SJSA1 (cell line): ENCODE measurements at places on chromosomes 3 and 15. TPM values are rescaled to one million over a fixed set of nuclear protein-coding genes. Genes with fewer than 3 reads are reported as not detected.

The ANKDD1A gene
- 1.3 and 3.3 TPM in 2 replicates for total RNA-seq

The TMEM158 gene
- 11.4 and 16.5 TPM in 2 replicates for total RNA-seq

GRCh38 chr3:171832989-171833388, 10.2 kb upstream of the TMEM212 start:
- DNase-seq, result no peak

The GNAI2 gene
- total RNA-seq, result 178 and 214 TPM in 2 replicates

The CELSR3 gene
- under 0.01 and 0.26 TPM in 2 replicates for total RNA-seq

- no peak for DNase-seq
Measured at GRCh38 chr15:72813345-72814004, 29.9 kb upstream of the ADPGK start.

DNA sequence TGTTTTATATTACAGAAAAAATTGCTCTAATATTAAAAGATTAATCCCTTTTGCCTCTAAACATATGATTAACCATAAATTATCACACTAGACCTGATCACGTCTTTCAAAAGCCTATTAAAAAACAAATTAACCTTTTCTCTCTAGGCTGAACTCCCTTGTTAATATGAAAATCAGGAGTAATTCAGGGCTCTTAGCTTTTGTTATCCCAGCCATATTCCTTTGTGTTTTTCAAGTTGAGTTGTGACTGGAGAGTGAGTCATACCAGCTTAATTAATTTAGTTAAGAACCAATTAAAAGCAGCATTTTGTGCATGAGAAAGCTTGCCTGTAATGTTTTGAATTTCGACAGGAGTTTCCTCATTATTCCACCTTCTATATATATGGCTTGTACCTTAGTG, 385.8 kb downstream of the VGLL3 start:
- DNase-seq, result no peak

DNA sequence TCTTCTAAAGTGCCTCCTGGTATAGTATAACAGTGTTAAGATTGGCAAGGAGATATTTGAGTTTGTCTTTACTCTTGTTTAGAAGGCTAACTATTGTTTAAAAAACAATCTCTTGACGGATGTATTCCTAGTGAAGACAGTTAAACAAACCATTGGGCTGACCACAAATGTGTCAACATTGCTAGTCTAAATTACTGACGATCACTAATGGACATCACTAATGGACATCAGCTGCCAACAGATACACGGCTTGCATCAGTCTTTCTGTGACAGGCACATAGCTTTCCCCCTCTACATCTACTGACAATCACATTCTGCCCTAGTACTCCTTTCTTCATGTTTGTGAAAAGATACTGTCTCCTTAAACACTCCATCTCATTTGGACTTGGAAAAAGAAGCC, 57.1 kb upstream of the ETV5 start:
- DNase-seq, result no peak

The SLC22A13 gene
- total RNA-seq, result not detected in 2 replicates

DNA sequence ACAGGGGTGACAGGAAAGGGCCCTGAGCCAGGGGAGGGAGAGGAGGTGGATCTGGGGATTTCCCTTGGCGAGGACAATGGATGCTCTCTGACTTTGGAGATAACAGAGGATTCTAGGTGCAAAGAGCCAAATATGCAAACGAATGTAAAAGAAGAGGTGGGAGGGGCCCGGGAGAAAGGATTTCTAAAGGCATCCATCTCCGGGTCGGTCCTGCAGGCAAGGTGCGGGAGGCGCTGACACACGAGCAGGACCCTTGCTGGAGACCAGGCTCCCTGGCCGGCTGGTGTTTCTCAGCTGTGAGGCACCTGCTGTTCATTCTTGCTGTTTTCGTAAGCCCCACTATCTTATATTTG, 115.2 kb upstream of the TLE3 start:
- DNase-seq, result no peak

- DNase-seq, result no peak
Measured at GRCh38 chr3:149604125-149604875, 53.5 kb downstream of the WWTR1 start.

GRCh38 chr3:33419948-33420347, 20.3 kb downstream of the UBP1 start:
- DNase-seq, result no peak

- no peak for DNase-seq
Measured at GRCh38 chr15:72838311-72838731, 54.8 kb upstream of the ADPGK start.

DNA sequence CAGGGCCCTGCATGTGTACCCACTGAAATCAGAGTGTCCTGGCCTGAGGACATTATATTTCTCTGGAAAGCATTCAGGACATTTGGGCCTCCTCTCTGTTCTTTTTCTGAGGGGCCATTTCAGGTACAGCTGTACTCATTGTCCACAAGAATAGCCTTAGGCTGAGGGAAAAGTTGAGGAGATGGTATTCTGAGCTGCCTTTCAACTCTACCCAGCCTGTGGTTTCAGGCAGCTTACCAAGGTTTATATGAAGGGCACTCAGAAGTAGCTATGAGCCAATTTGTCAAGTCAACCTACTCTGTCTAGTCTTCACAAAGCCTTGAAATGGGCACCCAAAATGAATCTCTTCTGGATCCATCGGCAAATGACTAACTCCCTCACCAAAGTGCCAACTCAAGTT, 9.4 kb downstream of the ATP13A4 start:
- DNase-seq, result no peak

The RBPMS2 gene
- total RNA-seq, result 0.11 TPM in 1 of 2 replicates, not detected in the other

- DNase-seq, result no peak
Measured at GRCh38 chr15:99361545-99362185, 110.4 kb downstream of the LRRC28 start.

DNA sequence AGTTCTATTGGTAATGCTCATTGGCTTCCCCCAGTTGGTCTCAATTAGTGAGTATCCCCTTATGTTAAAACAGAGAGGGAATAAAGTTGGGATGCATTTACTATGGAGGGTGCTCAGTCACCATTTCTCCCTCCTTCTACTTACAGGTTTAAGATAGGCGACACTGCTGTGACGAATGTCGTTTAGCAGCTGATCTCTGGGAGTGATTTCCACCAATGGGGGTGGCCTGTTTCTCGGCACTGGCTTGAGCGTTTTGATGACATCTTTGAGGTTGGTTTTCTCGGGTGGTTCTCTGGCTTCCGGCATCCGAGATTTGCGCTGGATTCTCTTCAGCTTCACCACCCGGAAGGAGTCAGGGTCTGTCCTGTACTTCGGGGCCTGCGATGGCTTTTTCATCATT, 3.8 kb downstream of the LMOD3 start:
- no peak for DNase-seq
